Liver (tissue), 10 donors: ENCODE measurements at places on chromosomes 2 and 18.
A peak's percentile ranks its signal among the peaks of the same experiment; 100 is the strongest.

- no peaks in the 10 kb centered on the region for H3K36me3 ChIP-seq
- H3K27me3 ChIP-seq, result no peaks in the 10 kb centered on the region
- peaks cover 5% of the 10 kb centered on the region for H3K4me1 ChIP-seq
- DNase-seq, result no peak
- no peak overlapping the region for H3K27ac ChIP-seq
Observed at GRCh38 chr2:148974095-148974494, 64.4 kb upstream of the LYPD6B start.

- H3K4me1 ChIP-seq, result no peaks in the 10 kb centered on the region
- no peaks in the 10 kb centered on the region for H3K27me3 ChIP-seq
- no peaks in the 10 kb centered on the region for H3K36me3 ChIP-seq
- DNase-seq, result no peak
Observed at GRCh38 chr2:236311286-236311685, 47.1 kb upstream of the ASB18 start.

GRCh38 chr18:77057006-77057395 lies 75.6 kb downstream of the MBP start:
- no peak for DNase-seq
- peaks cover 34% of the 10 kb centered on the region for H3K4me1 ChIP-seq
- H3K27ac ChIP-seq, result peak overlapping the region; percentile 89
- no peaks in the 10 kb centered on the region for H3K27me3 ChIP-seq
- no peaks in the 10 kb centered on the region for H3K36me3 ChIP-seq
- no peak overlapping the region for H3K4me3 ChIP-seq

GRCh38 chr18:66645983-66646382 lies 42.1 kb upstream of the CDH19 start:
- no peak overlapping the region for H3K4me3 ChIP-seq
- H3K36me3 ChIP-seq, result no peaks in the 10 kb centered on the region
- H3K27me3 ChIP-seq, result no peaks in the 10 kb centered on the region

GRCh38 chr2:47019532-47019931 lies 103.9 kb upstream of the MCFD2 start:
- H3K27me3 ChIP-seq, result no peaks in the 10 kb centered on the region
- H3K4me3 ChIP-seq, result no peak overlapping the region
- H3K4me1 ChIP-seq, result no peaks in the 10 kb centered on the region

GRCh38 chr18:51266773-51267172 lies 69.3 kb upstream of the MEX3C start:
- H3K27ac ChIP-seq, result no peak overlapping the region
- no peaks in the 10 kb centered on the region for H3K27me3 ChIP-seq
- no peaks in the 10 kb centered on the region for H3K36me3 ChIP-seq
- no peak overlapping the region for H3K4me3 ChIP-seq

DNA sequence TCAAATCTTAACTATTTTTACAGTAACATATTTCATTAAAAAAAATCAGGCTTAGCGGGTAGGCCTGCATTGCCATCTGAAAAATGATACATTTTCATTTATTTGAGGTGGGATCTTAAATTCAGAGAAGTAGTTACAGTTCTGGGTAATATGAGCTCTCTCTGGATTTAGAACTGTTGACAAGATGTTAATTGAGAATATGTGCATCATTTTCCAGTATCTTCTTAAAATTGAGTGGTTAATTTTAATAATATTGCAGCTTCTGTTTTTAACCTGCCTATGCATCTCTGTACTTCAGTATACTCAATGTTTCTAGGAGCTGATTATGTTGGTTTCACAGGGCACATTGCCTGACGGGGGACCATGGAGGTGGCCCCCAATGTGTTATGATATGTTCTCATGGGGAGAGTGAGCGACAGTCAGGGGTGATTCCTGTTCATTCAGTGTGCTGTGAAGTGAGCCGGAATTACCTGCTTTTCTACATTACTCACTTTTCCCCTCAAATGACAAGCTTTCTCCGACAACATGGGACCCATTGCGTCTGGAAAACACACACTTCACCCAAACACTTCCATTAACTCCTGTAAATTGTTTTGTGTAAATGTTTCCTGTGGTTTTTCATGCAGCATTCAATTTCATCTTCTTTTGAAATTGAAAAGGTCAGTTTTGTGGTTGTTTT lies 406.2 kb downstream of the MTX2 start:
- peaks cover 2% of the 10 kb centered on the region for H3K27me3 ChIP-seq
- H3K36me3 ChIP-seq, result no peaks in the 10 kb centered on the region
- H3K27ac ChIP-seq, result no peak overlapping the region
- DNase-seq, result no peak
- H3K4me3 ChIP-seq, result no peak overlapping the region

- no peak overlapping the region for H3K27ac ChIP-seq
- H3K4me3 ChIP-seq, result no peak overlapping the region
- no peaks in the 10 kb centered on the region for H3K27me3 ChIP-seq
- H3K4me1 ChIP-seq, result no peaks in the 10 kb centered on the region
- DNase-seq, result no peak
Observed at GRCh38 chr2:10517351-10518043, 69.4 kb upstream of the ODC1 start.

GRCh38 chr2:38598991-38599295 lies 3.8 kb downstream of the HNRNPLL start:
- H3K36me3 ChIP-seq, result no peaks in the 10 kb centered on the region
- H3K27me3 ChIP-seq, result no peaks in the 10 kb centered on the region
- no peak overlapping the region for H3K4me3 ChIP-seq
- H3K4me1 ChIP-seq, result peaks cover 5% of the 10 kb centered on the region
- H3K27ac ChIP-seq, result no peak overlapping the region

DNA sequence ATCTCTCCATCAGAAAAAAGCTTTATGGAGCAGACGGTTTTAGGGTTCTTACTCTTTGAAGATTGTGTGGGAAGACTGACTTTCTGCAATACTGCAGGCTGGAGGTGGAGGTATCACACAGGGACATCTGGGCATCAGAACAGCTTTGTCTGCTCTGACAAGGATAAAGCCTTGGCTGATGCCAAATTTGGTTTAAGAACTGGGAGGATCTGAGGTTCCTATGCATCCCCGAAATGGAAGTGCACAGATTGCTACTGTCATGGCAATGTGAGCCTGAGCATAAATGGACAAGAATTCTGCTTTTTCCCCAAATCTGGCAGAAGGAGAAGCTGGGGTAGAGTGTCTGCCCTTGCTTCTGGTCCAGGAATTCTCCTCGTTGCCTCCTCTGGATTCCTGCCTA lies 424.3 kb downstream of the SLC4A3 start:
- H3K27me3 ChIP-seq, result no peaks in the 10 kb centered on the region
- H3K4me1 ChIP-seq, result no peaks in the 10 kb centered on the region
- H3K27ac ChIP-seq, result no peak overlapping the region
- H3K36me3 ChIP-seq, result no peaks in the 10 kb centered on the region
